ENCODE measurements at places on chromosomes 16 and 17.

- no peak for DNase-seq
These were observed 32.8 kb downstream of the LDHD start for GRCh38 chr16:75083813-75084212.

DNA sequence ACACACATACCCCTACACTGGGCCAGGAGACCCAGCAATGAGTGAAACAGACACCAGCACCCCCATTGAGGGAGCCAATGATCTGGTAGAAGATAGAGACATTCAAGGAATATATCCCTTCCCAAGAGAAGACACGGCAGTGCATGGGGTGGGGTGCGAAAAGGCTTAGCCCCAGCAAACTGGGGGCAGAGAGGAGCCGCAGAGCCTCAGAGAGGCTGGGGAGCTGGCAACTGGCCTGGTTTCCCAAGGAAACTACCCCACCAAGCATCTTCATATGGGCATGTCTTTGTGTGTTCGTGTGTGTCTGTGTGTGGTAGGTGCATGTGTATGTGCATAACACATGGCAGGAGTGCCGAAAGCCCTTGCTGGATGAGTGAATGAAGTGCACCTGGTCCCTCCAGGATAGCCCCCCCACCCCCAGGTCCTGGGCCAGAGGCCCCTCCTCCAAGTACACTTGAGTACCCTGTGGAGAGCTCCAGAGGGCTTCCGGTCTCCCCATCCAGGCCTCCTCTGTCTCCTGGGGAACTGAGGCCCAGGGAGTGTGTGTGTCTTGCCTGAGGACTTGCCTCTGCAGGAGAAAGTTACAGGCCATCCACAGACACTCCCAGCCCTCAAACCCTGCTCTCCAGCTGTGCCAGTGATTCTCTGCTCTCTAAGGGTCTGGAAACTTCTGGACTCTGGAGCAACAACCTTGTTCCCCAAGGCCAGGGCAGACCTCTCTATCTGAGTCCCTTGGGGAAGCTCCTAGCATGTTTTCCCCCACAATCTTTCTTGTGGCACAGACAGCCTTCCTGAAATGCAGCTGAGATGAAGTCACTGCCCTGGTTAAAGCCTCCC lies 15.9 kb downstream of the TBX2 start:
- DNase-seq = no peak

DNA sequence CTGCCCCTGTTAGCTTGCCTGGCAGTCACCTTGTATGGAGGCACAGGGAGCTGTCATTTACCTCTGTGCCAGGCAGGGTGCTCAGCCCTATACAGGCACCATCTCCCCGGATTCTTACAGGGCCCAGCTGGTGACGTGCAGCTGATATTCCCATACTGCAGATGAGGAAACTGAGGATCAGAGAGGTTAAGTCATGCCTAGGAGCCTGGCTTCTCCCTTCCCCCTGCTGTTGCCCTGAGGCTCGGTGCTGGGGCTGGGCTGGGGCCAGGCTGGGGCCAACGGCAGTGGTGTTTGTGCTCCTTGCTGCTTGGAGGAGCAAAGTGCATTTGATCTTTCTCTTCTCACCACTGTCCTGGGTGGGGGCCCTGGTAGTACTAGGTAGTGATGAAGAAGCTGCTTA lies 54.7 kb upstream of the IL34 start:
- DNase-seq = no peak

- no peak for DNase-seq
These were observed 57.2 kb upstream of the GSE1 start for GRCh38 chr16:85555719-85556455.

DNA sequence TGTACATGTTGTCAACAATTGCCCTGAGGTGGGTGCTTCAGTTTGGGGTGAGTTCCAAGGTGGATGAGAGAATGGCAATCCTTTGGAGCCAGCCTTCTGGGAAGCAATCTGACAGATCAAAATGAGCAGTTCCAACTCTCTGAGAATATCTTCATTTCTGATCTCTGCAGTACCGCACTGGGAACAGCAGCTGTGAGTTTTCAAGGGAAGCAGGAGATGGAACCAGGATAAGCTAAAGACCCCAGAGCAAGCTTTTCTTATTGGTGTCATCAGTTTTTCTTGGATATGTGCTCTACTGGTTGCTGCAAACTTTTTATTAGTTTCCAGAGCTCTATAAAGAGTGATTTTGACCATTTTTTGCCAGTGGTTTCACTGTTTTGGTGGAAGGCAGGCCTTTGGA lies 94.7 kb downstream of the KCNJ12 start:
- no peak for DNase-seq

DNA sequence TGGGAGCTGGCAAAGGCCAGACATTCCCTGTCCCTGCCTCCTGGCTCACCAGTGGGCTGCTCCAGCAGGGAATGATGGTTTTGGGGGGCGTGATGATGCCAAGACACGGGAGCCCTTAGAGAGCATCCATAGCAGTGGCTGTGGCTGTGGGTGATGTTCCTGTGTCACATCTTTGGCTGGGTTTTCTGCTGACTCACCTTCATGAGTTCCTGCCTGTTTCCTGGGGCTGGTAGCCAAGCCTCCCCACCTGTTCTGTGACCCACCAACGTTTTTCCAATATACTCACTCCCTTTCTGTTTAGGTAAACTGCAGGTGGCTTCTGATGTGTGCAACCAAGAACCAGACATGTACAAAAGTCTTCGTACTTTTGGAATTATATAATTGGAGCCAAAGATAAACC lies 16.5 kb upstream of the NF1 start:
- DNase-seq = peak; percentile 14

GRCh38 chr17:78724544-78724943 lies 57.5 kb downstream of the CYTH1 start:
- peak; percentile 23 for DNase-seq

DNA sequence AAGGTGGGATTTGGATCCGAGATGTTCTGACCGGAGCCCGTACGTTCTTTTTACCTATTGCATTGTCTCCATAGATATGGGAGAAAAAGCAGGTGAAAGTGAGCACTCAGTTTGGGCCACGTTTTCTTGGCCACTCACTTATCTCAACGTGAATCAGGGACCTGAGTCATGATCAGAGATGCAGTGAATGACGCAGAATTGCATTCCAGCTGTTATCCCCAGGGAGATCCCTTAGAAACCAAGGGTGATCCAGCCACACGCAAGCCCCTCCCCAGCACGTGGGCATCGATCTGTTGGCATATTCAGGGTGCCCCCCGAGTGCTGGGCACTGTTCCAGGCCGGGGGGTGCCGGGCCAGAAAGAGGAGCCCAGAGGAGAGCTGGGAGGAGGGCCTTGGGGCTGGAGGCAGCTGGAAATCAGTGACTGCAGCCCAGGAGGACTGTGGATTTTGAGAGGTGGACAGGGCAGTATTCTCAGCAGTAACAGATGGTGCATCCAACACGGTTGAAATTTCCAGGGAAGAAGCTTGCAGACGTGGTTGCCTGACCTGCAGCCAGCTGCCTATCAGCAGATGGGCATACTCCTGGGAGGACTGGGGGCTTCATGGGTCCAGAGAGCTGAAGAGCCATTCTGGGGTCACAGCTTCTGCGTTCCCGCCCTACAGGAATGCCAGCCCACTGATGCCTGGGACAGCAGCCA lies 87.2 kb upstream of the CACNG5 start:
- no peak for DNase-seq

- no peak for DNase-seq
These were observed 21.8 kb downstream of the GSE1 start for GRCh38 chr16:85634747-85635544.

DNA sequence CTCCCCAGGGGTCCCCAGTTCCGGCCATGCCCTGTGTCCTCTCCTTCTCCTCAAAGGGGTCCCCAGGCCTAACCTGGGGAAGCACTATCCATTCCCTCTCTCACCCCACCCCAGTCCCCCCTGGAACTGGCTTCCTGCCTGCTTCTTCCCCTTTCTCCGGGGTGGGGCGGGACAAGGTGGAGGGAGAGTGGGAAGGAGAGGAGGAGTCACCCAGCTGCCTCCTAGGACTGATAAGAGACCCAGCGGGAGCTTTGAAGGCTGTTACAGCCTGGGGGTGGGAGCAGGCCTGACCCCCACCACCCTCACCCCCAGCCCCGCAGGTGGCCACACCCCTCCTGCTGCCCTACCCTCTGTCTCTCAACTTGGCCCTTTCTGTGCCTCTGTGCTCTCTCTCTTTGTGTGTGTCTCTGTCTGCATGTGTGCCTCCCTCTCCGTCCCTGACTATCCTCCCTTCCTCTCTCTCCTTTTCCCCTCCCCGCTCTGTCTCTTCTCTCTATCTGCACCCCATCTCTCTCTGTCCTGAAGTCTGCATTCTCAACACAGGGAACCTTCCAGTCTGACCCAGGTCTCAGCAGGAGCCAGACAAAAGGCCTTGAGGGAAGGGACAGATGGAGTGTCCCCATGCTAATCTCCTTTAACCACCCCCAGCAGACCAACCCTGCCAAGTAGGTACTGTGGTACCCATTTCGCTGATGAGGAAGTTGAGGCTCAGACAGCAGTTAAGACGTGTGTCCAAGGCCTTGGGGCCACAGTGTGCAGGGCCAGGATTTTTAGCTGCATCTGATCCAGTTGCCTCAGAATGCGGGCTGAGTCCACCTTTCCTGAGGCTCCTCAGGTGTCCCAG lies 66.1 kb downstream of the RAB11FIP4 start:
- DNase-seq = no peak

GRCh38 chr17:38632334-38632733 lies 26.6 kb upstream of the SRCIN1 start:
- DNase-seq = no peak

DNA sequence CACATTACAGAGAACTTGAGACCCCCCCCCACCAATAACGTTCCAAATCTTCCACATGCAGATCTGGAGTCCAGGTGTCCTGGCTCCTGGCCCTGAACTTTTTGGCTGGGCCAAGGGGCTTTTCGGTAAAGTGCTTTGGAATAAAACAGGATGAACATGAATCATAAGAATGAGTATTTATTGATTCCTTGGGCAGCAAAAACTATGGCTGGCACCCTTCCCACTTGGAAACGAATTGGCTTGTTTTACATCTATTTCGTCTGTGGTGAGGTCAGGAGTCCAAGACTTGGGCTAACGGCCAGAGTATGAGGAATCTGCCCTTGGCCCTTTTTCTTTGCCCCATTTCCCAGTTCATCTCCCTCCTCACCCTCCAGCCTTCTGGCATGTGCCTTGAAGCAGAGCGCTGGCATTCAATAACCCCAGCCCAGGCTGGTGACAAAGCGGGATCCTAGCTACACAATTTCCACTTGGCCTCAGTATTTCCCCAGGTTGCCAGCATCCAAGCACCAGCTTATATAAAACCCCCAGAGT lies 4.1 kb upstream of the UBTF start:
- DNase-seq = peak; percentile 92

- peak; percentile 32 for DNase-seq
These were observed 44.7 kb downstream of the CPNE2 start for GRCh38 chr16:57137043-57137442.

DNA sequence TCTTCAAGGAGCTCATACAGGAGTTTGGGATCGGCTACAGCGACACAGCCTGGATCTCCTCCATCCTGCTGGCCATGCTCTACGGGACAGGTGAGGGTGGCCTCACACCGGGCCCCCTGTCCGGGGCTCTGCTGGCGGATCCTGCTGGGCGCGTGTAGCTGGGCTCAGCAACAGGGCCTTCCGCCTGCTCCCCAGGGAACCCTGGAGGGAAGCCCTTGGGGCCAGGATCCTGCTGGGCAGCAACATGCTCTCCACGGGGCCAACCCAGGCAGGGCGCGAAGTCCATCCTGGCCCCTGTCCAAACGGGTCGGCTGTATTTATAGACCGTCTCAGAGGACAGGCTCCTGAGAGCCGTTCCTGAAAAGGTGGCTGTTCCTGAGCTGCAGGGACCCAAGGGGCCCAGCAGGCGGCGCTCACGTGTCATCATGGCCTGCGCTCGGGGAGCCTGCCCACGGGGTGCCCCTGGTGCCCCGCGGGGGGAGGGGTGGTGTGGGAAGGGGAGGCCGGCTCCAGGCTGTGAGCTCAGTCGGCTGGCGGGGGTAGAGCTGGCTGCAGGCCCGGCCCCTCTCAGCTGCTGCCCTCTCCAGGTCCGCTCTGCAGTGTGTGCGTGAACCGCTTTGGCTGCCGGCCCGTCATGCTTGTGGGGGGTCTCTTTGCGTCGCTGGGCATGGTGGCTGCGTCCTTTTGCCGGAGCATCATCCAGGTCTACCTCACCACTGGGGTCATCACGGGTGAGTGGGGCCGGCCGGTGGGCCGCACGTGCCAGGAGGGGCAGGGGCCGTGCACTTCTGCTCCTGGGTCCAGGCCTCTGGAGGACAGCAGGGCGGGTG lies 7.5 kb downstream of the SLC16A3 start:
- DNase-seq = peak; percentile 69

DNA sequence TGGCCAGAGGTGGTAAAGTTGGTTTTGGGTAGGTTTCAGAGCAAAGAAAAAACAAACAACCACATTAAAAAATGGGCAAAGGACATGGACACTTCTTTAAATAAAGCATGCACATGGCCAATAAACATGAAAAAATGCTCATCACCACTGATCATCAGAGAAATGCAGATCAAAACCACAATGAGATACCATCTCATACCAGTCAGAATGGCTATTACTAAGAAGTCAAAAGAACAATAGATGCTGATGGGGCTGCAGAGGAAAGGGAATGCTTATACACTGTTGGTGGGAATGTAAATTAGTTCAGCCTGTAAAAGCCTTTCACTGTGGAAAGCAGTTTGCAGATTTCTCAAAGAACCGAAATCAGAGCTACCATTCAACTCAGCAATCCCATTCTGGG lies 598.4 kb upstream of the SOX9 start:
- no peak for DNase-seq

- no peak for DNase-seq
These were observed 103.8 kb downstream of the CEP112 start for GRCh38 chr17:66088173-66088572.

GRCh38 chr17:80869481-80870145 lies 122.0 kb upstream of the CHMP6 start:
- DNase-seq = no peak

- DNase-seq = no peak
These were observed 313.3 kb upstream of the XYLT1 start for GRCh38 chr16:17784073-17784472.

- DNase-seq = no peak
These were observed 43.3 kb downstream of the MGAT5B start for GRCh38 chr17:76911299-76912017.

DNA sequence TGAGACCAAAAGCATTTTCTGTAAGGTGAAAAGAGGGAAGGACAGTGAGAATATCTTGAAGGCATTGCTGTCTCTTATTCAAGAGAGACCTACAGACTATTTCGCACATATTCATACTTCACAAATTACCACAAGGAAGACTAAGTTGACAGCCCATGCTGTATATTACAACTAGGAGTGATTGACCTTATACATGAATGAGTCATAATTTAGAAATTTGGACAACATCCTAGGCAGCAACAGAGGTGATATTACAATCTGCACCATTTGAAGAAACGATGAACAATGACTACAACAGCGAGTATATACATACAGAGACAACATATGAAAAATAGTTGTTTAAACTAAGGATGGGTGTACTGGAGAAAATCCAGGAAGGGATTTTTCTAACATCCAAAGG lies 971.7 kb downstream of the CDH11 start:
- DNase-seq = no peak

- no peak for DNase-seq
These were observed 47.5 kb upstream of the ENDOV start for GRCh38 chr17:80367503-80367902.

DNA sequence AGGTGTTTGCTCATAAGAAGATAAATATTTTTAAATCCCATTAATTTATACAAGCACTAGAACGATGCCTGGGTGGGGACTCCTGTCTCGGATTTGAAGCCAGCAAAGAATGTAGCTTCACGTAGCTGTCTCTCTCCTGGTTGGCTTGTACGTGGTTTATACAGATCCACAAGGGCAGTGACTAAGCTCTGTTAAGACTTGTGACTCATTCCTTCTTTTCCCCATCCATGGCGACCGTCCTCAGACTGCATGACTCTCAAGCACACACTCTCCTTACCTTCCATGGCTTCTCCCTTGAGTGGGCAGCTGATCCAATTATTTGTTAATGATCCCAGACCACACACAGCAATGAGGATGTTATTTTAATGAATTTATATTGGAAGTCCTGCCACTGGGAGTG lies 679.7 kb upstream of the SOX9 start:
- DNase-seq = no peak
